ENCODE measurements at places on chromosomes 1 and 21. TPM values are rescaled to one million over a fixed set of nuclear protein-coding genes. Genes with fewer than 3 reads are reported as not detected.

The RGS4 gene
- 351 TPM for total RNA-seq

GRCh38 chr1:29827237-29827750 lies 591.0 kb downstream of the PTPRU start:
- no peak for DNase-seq

The AIM2 gene
- total RNA-seq = not detected

DNA sequence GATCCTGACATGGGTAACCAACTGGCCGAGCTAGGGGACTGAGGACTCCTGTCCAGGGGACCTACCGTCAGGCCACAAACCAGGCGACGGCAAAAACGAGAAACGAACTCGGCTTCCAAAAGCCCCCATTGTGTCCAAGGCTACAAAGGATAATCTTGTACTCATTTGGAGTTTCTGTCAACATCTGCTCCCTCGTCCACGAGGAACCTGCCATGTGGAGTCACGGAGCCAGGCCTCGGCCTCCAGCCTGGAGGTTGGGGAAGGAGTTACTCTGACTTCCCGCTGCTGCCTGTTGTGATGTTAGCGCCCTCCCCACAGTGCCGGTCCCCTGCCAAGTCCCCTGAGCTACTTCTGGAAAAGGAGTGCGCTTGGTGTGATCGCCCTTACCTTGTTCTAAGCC lies 7.3 kb downstream of the KRTAP10-1 start:
- no peak for DNase-seq

The AMPD1 gene
- not detected for total RNA-seq

The FCRLB gene
- total RNA-seq = 3.0 TPM

The CACNA1E gene
- not detected for total RNA-seq

GRCh38 chr1:166738873-166739272 lies 100.4 kb upstream of the POGK start:
- no peak for DNase-seq

DNA sequence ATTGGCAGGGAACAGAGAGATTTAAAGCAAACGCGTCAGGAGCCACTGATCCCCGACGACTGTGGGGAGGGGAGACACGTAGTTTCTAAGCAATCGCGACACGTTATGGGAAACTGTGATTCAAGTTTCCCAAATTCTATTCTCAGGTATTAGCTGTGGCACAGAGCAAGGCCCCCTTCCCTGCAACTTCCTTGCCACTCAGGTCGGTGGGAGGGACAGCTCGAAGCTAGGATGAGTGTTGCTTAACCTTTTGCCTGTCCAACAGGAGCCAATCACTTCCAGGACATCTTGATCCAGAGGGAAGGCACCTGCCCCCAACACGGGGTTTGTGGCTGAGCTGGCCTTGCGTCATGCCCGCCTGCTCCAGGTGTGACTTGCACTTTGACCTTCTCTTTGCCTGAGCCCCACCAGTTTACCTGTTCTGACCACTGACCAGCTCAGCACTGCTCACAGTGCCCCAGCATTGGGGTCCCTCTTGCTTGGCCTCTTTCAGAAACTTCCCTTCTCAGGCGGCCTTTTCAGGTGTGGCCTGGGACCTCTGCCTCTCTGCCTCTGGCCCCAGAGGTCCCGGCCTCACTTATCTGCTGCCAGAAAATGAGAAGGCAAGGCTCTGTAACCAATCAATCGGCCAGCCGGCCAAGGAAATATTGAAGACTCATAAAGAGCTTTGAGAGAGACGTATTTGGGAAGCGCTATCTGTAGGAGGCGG lies 24.6 kb downstream of the TEX35 start:
- DNase-seq = no peak

The GBP7 gene
- total RNA-seq = not detected

- no peak for DNase-seq
These were observed 14.6 kb upstream of the LMO4 start for GRCh38 chr1:87314091-87314490.

- no peak for DNase-seq
These were observed 87.6 kb downstream of the CTH start for GRCh38 chr1:70498666-70499065.

GRCh38 chr1:181222972-181223505 lies 134.5 kb downstream of the IER5 start:
- no peak for DNase-seq

The RBP7 gene
- 0.68 TPM for total RNA-seq

DNA sequence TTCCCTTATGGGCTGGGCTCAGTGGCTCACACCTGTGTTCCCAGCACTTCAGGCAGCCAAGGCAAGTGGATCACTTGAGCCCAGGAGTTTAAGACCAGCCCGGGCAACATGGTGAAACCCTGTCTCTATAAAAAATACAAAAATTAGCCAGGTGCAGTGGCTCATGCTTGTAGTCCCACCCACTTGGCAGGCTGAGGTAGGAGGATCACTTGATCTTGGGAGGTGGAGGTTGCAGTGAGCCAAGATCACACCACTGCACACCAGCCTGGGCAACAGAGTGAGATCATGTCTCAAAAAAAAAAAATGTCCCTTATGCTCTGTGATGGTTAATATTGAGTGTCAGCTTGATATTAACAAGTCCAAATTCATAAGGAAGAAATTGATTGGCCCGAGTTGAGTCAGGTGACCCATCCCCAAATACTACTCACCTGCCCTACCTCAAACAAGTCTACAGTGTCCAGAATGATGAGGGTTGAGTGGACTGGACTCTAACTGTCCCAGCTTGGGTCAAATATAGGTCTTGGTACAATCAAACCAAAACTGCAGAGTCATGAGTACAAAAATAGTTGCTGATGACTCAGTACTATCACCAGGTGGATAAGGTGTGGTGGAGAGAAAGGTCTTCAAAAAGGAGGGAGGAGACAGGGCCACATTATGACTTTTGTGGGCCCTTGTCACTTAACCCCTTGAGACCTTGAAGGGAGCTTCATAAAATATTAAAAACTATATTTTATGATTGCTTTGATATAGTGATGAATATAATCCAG lies 161.0 kb downstream of the ZNF326 start:
- no peak for DNase-seq

The BARHL2 gene
- not detected for total RNA-seq

DNA sequence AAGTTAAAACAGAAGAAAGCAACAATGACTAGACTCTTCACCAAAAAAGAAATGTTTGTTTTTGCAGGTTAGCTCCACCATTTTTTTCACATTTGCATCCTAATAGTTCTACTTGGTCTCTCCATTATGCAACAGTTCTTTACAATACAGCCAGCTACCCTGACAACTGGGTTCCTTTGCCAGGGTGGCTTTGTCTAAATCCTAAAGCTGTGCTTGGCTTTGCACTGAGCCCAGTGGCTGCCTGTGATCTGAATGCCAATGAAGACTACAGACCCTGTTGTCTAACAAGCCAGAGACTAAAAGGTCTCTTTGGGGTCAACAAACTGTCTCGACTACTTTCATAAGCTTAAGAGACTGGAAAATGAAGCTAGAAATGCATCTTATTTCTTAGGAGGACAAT lies 112.0 kb downstream of the AKT3 start:
- no peak for DNase-seq

GRCh38 chr1:110057963-110058518 lies 12.4 kb downstream of the ALX3 start:
- no peak for DNase-seq

GRCh38 chr1:191575746-191576145 lies 582.5 kb upstream of the RGS18 start:
- no peak for DNase-seq

Measured in glomerular endothelial cell (primary cell).